ENCODE measurements at places on chromosomes 2 and 18.

GRCh38 chr2:98777710-98778109, 46.8 kb upstream of the MGAT4A start:
- no peak for DNase-seq

DNA sequence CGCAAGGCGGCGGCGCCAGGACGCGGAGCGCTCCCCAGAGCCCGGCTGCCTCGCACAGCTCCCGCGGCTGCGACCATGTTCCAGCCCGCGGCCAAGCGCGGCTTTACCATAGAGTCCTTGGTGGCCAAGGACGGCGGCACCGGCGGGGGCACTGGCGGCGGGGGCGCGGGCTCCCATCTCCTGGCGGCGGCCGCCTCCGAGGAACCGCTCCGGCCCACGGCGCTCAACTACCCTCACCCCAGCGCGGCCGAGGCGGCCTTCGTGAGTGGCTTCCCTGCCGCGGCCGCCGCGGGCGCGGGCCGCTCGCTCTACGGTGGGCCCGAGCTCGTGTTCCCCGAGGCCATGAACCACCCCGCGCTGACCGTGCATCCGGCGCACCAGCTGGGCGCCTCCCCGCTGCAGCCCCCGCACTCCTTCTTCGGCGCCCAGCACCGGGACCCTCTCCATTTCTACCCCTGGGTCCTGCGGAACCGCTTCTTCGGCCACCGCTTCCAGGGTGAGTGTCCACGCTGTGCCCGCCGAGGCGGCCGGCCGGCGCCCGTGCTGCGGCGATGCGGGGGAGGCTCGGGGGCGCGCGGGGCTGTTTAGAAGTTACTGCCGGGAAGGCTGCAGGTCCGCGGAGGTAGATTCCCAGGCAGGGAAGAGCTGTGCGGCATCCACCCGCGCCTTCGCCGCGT, 696 bp downstream of the EMX1 start:
- no peak for DNase-seq

DNA sequence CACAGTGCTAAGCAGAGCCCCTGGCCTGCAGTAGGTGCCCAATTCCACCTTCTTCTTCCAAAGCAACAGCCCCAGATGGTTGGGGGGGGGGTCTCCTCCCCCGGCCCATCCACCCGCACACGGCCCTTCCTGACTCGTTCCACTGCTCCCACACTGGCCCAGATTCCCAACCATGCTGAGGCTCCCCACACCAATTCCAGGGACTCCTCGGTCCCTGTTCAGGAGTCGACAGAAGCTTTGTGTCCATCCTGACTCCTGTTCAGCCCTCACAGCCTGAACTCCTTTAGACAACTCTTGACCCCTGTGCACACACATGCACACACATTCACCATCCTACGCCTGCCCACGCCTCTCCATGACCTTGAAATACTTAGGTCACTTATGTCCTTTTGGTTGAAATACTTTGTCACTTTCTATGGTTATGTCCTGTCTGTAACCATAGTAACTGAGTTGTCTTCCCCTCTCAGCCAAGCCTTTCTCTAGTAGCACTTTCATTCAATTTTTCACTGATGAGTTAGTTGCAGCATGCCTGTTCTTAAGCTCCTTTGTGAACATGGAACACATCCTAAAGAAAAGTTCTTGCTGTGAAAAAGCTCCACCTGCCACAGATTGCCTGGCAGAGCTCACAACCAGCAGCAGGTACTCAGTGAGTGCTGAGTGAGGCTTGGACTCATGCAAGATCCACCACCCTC, 225.8 kb downstream of the SEPTIN10 start:
- DNase-seq = no peak

- DNase-seq = no peak
Observed at GRCh38 chr2:14702258-14702657, 69.7 kb downstream of the LRATD1 start.

DNA sequence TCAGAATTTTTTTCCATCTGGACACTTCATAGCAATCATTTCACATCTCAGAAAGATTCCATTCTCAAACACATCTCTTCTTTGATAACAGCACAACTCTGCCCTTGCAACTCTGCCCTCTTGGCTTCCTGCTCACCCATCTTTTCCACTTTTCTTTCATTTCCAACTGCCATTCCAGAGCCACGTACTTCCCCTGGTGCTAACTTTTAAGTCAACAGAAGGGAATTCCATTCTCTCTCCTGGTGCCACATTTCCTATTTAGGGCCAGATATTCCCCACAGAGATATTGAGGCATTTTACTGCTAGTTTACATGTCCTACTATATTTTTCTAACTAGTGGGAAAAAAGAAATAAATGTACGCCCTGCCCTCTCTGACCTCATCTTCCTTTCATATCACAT, 590.2 kb downstream of the ARHGAP15 start:
- no peak for DNase-seq

DNA sequence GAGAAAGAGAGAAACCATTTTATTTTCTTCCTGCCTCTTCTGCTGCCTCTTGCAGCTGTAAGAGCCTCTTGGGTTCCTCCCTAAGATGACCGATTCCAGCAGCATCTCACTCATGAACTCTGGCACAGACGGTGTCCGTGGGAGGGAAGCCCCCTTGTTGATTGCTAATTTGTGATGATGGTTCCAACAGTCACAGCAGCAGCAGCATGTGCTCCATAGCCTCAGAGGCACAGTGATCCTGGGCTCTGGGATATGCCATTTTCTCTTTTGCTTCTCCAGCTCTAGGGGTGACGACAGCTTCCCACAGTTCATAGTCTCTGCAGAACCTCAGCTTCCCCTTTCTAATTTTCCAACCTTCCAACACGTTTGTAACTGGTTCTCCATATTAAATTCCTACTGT, 324.2 kb upstream of the HS6ST1 start:
- DNase-seq = no peak

DNA sequence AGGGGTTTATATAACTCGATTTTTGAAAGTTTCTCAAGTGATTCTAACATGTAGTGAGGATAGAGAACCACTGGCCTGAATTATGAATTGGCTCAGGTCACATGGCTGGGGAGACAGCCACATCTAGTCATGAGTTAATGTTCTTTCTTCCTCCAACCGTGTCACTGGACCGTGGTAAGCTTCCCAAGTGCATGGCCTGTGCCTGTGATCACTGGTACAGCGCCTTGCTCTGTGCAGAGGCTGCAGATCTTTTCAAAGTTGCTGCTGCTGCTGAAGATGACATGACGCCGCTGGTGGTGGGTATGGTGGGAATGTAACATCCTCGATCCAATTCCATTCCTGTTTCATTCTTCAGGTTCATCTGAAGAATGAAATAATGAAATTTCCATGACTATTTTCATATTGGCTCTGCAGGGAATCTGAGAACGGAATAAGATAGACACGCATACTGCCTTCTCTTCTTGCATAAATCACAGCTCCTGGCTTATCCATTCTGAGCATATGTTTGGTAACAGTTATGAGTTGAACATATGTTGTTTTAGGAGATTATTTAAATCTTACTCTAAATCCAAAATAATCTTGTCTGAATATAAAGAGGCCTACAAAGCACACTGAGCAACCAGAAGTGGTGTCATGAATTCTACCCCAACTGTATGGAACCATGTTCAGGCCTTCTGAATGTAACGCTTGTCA, 100.5 kb upstream of the THSD7B start:
- no peak for DNase-seq

DNA sequence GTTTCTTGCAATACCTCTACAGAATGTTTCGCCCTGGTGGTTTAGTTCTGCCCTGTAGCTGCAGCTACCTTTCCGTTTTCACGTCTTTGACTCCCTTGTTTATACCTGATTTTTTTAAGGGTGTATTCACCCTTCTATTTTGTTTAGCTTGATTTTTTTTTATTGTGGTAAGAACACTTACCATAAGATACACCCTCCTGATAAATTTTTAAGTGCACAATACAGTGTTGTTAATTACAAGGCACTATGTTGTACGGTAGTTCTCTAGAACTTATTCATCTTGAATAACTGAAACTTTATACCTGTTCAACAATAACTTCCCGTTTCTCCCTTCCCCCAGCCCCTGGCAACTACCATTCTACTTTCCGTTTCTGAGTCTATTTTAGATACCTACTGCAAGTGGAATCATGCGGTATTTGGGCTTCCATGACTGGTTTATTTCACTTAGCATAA, 48.9 kb upstream of the NABP1 start:
- DNase-seq = no peak

GRCh38 chr2:58434692-58435091, 193.6 kb upstream of the FANCL start:
- no peak for DNase-seq

- DNase-seq = no peak
Observed at GRCh38 chr18:12766986-12767433, 64.2 kb downstream of the PSMG2 start.

DNA sequence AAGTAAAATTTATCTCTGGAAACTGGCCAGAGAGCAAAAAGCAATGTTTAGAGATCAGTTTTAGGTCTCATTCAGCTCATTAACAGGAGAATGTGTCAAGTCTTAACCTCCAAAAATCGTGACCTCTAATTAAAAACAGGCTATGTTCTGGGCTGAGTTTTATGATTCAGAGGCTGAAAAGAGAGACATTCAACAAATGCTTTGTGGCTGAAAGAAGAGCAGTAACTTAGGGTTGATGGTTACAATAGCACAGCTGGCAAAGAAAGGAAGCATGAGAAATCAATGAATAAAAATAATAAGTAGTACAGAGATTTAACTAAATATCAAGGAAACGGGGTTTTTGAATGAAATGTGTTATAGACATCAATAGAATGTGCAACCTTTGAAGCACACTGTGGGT, 13.1 kb downstream of the TGIF1 start:
- DNase-seq = no peak
